ENCODE measurements at places on chromosomes 1 and 21. TPM values are rescaled to one million over a fixed set of nuclear protein-coding genes. Genes with fewer than 3 reads are reported as not detected.

SPRR2A gene
- total RNA-seq = not detected

IGSF3 gene
- 0.54 TPM for total RNA-seq

FCRL5 gene
- total RNA-seq = 0.05 TPM

GRCh38 chr1:186152227-186152619 lies 222.8 kb downstream of the TPR start:
- no peak for DNase-seq

GRCh38 chr1:40625476-40626382 lies 39.8 kb downstream of the RIMS3 start:
- no peak for DNase-seq

GRCh38 chr1:44419901-44420300 lies 14.8 kb downstream of the RNF220 start:
- DNase-seq = no peak

DNA sequence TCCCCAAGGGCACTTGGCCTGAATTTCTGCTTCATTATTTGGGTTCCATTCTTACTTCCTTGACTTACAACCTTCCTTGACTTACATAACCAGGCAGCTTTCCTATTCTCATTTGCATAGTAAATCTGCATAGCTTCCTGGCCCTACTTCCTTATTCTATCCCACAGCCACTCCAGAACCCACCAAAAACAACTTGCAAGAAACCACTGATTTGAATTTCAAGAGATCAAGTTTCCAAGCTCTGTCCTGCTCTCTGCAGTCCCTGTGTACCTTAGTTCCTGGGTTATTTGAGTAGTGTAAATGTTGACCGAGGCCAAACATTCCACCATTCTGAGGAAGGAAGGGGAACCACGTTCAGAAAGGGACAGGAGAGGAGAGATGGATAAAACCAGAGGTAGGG lies 603.3 kb downstream of the PTPRC start:
- no peak for DNase-seq

DNA sequence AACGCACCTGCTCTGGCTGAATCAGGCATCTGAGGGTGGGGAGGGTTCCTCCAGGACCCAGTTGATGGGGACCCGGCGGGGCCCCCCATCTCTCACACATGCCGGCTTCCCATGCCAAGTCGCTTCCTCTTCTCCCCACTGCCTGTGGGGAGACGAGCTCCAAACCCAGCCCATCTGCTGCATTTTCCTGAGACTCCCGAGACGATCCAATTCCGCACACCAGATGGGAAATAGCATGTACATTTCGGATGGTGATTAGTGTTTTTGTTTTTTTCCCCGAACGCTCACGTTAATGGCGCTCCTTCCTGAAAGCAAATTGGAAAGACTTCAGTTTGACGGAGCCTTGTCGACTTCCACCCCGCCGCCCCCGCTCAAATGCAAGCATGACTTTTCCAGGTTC lies 13.2 kb upstream of the GRIK3 start:
- DNase-seq = no peak

DNA sequence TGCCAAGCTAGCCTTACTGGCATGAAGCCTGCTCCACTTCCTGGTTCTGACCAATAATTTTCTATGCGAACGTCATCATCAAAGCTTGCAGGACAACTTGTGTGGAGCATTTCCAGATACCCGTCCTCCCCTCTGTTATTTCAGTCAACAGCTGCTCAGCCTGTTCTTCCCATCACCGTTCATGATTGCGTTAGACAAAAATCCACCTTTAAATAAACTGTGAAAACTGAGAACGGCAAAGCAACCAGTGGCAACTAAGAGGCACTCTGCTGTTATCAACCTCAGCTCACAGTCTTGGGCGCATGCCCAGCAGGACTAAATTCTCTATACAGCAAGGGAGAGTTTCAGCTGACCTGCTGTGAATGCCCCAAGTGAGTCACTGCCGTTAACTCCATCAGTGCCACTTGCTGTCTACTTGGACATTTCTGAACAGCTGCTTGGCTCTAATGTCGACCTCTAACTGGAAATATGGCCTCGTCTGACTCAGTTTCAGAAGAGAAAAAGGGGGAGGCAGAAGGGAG lies 207.4 kb upstream of the RUNX1 start:
- no peak for DNase-seq

DNA sequence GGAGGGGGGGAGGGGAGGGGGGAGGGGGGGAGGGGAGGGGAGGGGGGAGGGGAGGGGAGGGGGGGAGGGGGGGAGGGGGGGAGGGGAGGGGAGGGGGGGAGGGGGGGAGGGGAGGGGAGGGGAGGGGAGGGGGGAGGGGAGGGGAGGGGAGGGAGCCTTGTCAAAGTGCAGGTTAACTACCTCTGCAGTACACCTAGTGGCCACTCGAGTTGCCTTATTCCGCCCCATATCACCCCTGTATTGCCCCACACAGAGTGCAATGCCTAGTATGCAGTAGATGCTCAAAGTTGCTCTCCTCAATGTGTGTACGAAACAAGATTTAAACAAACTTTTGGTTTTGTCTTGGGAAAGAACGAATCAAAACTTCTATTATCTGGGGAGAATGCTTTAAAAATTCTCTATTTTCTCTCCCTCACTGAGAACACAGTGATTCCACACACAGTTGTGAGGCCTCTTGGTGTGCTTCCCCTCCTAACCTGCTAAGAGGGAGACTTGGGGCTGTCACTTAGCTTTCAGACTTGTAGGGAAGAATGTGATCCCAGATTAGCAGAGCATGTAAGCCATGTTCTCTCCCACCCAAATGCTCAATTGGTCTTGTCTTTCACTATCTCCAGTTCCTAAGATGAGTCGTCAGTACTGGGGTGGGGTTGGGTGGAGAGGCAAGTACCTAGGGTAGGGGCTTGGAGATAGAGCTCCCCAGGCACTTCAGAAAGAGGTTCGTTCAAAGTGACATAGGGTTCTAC lies 79.7 kb upstream of the MAP10 start:
- DNase-seq = peak; percentile 8

GRCh38 chr1:241641773-241642592 lies 1.8 kb upstream of the CHML start:
- no peak for DNase-seq

GRCh38 chr1:24909388-24909898 lies 20.6 kb downstream of the RUNX3 start:
- DNase-seq = no peak

GRCh38 chr1:159800177-159800930 lies 1.8 kb upstream of the FCRL6 start:
- DNase-seq = peak; percentile 51

- DNase-seq = peak; percentile 83
Observed at GRCh38 chr1:226990133-226990716, 50.1 kb downstream of the COQ8A start.

DNA sequence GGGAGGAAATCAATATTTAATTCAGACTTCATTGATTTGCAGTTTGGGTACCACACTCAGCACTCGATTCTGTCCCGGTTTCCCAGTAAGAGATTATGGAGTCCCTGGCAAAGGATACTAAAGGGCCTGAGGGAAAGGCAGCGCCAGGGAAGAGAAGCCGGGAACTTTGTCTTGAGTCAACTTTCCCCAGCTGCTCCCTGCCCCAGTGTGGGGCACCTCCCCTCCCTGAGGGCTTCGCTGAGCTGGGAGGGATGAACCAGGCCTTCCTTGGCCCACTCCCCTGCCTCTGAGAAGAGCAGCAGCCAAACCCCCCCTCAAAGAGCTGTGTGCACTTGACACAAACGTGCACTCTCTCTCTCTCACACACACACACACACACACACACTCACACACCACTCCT lies 32.6 kb downstream of the OPTC start:
- DNase-seq = no peak

GRCh38 chr21:45504516-45505415 lies 37.5 kb downstream of the SLC19A1 start:
- no peak for DNase-seq

GRCh38 chr1:151816548-151817352 lies 11.5 kb upstream of the LINGO4 start:
- no peak for DNase-seq

DNA sequence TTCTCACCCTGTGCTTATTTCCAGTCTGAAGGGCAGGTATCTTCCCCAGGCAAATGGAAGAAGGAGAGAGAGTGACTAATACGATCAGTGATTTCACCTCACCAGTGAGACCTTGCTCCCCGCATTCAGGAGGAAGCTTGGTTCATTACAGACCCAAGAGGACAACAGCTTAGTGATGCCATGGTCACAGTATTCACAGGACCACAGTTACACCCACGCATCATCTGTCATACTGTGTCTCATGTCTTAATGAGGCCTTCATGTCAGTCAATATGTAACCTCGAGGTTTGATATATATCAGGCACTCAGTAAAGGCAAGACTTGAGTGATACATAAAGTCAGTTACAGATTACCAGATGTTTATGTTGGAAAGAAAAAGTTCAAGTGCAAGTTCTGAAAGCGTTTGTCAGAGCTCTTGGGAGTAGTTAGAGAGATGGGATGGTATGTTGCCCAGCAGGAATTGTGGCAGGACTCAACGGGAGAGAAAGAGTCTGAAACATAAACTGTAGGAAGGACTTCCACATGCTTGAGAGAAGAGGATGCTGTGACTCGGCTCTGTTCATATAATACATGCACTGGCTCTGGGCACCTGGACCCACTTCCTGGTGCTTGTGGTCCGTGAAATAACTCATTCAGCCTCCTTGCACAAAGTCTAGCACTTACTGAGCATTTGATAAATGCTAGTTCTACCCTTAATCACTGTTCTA lies 33.3 kb downstream of the GNPAT start:
- DNase-seq = peak; percentile 64

DNA sequence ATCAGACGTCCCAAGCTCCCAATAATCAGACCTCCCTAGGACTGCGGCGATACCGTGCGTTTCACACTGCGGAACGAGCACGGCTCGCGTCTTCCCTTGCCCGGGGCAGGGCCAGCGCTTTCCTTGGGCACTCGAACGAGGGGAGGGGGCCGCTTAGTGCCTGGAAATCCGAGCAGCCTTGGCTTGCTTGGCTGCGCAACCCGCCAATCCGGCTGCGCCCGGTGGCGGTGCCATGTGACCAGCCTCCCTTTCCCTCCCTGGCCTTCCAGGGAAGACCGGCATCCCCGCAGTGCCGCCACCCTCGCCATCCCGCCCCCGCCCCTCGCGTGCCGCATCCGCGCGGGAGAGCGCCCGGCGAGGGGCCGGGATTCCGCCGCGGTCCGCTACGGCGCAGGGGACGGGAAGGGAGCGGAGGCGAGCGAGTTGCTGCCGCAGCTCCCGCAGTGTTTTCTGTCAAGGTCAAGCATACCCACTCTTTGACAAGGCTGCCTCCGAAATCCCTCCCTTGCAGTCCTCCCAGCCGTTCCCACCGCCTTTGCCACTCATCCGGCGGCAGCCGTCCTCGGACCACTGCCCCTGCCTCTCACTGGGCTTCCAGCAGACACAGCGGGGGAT lies 8.3 kb upstream of the RNF19B start:
- DNase-seq = no peak

Data from activated CD8-positive, alpha-beta T cell treated with anti-CD3 and anti-CD28 coated beads for 36 hours (primary cell).